ENCODE measurements at places on chromosomes 6 and 20.

DNA sequence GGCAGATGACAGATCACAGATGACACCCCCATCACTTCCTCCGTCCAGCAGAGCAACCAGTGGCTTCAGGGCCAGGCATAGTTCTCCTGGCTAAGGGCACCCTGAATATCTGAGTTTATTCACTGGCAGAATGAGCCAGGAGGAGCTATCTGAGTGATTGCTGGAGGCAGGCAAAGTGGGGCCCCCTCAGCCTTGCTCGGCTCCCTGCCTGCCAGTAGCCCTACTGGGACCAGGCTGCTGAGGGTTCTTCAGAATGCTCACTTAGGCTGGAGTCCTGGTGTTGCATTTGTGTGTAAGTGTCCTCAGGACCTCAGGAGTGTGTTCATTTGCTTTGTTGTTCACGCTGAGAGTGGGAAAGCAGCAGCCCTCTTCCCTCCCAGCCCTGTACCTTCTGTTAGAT is 31.2 kb downstream of the CHMP4B start:
- DNase-seq = no peak

DNA sequence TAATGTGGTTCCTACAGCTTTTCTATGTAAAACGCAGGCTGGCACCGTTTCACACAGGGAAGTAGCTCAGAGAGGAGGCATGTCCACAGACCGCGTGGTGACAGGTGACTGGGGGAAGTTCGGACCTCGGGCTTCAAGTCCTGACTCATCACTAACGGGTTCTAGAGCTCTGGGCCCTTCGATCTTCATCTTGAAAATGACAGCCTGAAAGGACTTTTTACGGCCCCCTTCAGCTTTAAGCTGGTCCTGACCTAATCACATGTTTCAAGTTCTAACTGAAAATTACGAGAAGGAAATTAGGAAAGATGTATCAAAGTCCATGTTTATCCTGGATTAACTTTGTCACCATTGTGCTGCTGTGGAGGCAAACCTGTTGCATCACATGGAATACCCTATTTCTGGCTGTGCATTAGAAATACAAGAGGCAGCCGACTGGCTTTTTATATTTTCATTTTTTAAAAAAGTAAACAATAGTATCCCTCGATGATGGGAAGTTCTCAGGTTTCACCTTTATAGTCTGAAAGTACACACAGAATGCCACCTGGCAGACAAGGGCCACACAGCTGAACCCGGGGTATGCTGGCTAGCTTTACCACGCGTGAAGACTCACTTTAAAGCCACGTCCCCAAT is 2.0 kb downstream of the MAN1A1 start:
- no peak for DNase-seq

GRCh38 chr6:28282926-28283325 is 1.6 kb downstream of the PGBD1 start:
- DNase-seq = no peak

- no peak for DNase-seq
Observed at GRCh38 chr6:37631295-37631694, 66.4 kb downstream of the MDGA1 start.

GRCh38 chr6:83071023-83071422 is 3.6 kb downstream of the DOP1A start:
- no peak for DNase-seq

DNA sequence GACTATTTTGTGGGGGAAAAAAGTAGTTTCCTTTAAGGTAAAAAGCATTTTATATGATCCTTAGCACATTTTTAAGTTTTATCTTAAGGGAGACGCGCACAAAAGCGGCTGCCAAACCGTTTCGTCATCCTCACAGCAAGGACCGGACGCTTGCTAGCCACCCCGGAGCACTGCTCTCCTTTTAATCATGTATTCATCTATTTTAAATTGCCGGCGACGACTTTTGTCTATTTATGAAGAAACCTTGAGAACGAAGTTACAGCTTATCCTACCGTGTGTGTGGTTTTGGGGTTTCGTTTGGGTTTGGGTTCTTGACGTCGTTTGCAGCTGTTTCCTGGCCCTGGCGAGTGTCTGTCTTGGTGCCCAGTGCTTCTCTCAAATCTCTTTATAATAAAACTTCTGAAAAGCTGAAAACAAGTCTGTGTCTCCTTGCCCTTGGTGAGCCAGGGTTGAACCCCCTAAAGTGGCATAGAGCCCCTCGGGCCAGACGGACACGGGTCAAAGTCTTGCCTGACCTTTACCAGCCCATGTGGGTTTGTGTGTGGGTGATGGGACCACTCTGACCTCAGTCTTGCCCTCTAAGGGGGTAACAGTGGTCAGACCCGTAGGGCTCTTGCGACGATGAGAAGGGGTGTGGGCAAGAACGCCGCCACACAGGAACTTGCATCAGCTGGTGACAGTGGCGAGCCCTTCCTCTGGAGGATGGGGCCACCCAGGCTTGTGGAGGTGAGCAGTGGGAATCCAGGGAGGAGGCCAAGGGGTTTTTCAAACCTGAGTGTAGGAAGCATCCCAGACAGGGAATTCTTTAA is 117.6 kb downstream of the JPH2 start:
- DNase-seq = no peak

- DNase-seq = no peak
Observed at GRCh38 chr6:25278914-25279747, at the start of gene CARMIL1. Gene CARMIL1, plus strand, starts transcription at chr6:25279374. Its CDS starts 422 bp downstream, at chr6:25279796.

Measured in skeletal muscle cell (primary cell).